Activated CD4-positive, alpha-beta T cell treated with anti-CD3 and anti-CD28 coated beads, Interleukin-2, Interleukin-6, amounts not matched to agents 100 ng/mL and 50 ng/mL, durations not matched to agents 16 hours and 8 hours (primary cell): ENCODE measurements at places on chromosomes 6 and 20.
A peak's percentile ranks its signal among the peaks of the same experiment; 100 is the strongest.

- DNase-seq: no peak
Measured at GRCh38 chr6:3310051-3310448, 51.3 kb downstream of the PSMG4 start.

DNA sequence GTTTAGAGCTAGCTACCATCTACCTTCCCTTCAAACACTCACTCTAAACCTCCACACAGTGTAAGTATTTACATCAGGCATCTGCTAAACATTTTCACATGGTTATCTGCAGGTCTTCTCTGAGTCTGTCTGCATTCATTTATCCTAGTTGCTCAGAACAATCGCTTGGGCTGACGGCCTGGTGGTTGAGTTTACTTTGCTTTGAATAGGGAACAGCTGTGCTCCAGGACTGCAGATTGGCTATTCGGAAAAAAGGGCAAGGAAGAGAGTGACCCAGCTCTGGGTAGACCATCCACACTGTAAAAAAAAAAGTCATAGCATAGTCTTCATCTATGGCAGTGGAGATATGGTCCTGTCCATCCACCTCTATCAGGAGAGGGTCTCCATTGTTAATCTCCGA is 115.3 kb upstream of the ESR1 start:
- DNase-seq: no peak

- no peak for DNase-seq
Measured at GRCh38 chr20:49814057-49814694, 1.5 kb downstream of the SLC9A8 start.

- DNase-seq: peak; percentile 45
Measured at GRCh38 chr6:72621291-72622093, at the start of gene KCNQ5. Gene KCNQ5, plus strand, starts transcription at chr6:72622064.

DNA sequence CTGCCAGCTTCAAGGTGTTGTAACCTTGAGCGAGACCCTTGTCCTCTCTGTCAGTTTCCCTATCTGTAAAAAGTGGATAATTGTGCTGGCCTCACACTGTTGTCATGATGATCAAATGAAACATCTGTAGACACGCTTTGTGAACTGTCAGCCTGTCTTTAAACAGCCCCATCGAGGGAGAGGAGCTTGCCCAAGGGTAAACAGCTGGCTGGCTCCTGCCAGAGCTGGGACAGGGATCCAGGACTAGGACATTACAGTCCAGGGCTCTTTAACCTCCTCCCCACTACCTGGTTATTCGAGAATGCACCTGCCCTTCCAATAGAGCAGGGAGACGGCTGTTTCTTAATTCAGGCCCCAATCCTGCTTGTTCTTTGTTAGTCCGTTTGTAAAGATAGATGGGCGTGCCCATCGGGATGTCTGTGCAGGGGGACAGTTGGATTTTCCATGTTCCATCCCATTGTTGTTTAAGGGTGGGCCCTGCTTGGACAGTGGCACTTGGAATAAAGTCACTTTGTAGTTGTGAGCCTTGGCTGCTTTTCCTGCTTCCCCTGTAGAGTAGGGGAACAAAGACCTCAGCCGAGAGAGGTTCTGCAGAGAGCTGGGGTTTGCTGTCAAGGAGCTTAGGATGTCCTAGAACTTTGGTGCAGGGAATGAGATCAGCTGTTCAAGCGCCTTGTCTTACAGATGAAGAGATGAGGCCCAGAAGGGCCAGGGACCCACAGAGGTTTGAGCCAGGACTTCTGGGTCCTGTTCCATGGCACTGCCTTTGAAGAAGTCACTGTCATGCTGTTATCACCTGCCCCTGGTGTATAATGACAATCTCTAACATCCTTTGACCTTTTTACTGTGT is 77.9 kb upstream of the MYL9 start:
- DNase-seq: no peak

DNA sequence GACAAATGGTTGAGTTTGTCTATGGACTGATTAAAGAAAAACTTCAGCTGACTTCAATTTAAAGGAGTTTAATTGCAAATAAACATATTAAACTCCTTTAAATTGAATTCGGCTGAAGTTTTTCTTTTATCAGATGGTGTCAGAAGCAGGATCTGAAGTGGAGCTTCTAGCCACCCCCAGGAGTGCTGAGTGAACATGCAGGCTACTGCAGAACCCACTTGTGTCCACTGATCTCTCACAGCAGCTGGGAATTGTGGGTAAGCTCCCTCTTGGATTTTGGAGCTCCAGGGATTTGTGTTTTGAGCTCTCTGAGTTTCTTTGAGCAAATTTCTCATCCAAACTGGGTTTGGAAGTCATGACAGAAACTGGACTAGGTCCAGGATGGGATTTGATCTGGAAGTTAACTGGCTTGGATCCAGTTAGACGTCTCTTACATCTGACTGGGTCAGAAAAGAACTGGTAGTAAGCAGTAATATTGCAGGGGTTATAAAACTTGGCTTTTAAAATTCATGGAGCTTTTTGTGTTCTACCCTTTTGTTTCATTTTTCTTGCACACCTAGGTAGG is 95.8 kb upstream of the UST start:
- DNase-seq: no peak

GRCh38 chr20:768426-768978 is at the start of gene SLC52A3:
Gene SLC52A3, minus strand, starts transcription at chr20:768500. Its CDS starts 2,726 bp downstream, at chr20:765774.
- DNase-seq: no peak
